ENCODE measurements at places on chromosomes 7 and 10. TPM values are rescaled to one million over a fixed set of nuclear protein-coding genes. Genes with fewer than 3 reads are reported as not detected.

Gene ST8SIA6
- total RNA-seq = 3.6 TPM

Gene ACTA2
- 1,897 TPM for total RNA-seq

Gene CYTH3
- total RNA-seq = 30.2 TPM

Gene CYP26A1
- not detected for total RNA-seq

Gene LRRN3
- total RNA-seq = 9.9 TPM

Gene CTAGE8
- total RNA-seq = 0.71 TPM

Gene EBF3
- total RNA-seq = 10.1 TPM

Gene UCN3
- not detected for total RNA-seq

Gene IDI2
- not detected for total RNA-seq

- DNase-seq = no peak
Measured at GRCh38 chr7:1681581-1681980, 11.5 kb downstream of the ELFN1 start.

GRCh38 chr10:100653957-100654781 lies 91.2 kb upstream of the PAX2 start:
- DNase-seq = no peak

- peak; percentile 36 for DNase-seq
Measured at GRCh38 chr7:3065724-3066143, 22.1 kb upstream of the CARD11 start.

DNA sequence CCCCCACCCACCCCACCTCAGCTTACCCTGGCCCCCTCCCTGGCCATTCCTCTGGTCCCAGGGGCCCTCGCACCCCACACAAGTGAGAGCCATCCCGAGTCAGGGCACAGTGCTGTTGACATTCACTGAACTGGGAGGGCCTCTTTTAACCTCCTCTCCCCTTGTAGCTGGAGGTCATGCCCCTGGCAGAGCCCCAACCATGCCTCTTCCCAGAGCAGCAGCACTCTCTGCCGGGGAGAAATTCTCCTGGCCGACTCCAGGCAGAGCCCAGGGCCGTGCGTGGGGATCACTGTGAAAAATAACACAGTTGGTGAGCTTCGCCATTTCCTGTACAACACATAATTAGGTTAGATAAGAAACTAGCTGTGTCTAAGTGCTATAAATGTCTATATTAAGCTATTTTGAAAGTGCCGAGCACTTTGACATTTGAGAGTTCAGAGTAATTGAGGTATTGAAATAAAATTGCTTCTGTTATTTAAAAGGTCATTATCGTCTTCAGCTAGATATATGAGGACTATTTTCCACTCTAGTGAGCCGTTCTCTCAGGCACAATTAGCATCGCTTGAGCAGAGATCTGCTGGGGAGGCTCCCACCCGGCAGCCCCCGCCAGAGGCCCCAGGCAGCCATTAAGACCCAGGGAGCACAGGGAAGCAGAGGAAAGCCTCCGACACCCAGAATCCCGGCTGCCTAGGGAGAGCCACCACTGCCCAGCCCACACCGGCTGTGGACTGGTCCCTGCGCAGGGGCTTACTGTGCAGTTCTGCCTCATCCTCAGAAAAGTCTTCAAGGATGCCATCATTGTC lies 62.4 kb upstream of the LRRC18 start:
- DNase-seq = peak; percentile 58

DNA sequence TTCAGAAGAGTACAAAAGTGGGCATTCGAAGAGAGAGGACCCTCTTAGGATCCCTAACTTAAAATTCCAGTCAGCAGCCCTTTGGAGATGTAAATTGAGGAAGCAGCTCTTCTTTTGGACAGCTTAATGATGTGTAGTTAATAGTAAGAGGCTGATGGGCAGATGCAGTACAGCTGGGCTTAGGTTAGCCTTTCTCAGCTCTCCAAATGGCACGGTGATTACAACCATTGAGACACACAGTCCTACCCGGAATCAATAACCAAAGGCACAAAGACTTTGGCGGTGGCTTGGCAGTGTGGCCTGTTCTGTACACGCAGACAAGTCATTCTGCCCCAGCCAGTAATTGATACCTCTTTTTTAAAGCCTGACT lies 26.8 kb downstream of the GAD2 start:
- DNase-seq = no peak

GRCh38 chr7:19016140-19016539 lies 101.3 kb downstream of the TWIST1 start:
- no peak for DNase-seq

GRCh38 chr7:94761451-94761850 lies 105.5 kb upstream of the SGCE start:
- DNase-seq = no peak

DNA sequence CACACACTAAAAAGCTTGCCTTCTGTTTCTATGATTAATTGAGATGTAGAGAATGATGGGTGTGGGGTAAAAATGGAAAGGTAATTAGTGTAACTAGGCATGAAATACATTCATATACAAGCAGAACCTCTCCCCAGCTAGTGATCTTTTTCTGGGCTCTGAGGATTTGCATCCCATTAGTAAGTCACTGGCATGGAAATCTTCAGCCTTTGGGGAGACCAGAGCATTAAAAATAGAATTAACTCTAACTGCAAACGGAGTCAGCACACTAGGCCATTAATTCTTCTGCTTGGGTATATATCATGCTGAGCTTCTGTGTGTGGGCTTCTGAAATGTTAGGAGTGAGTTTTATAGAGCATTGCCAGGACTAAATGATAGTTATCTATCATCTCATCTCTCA lies 128.9 kb downstream of the HDAC9 start:
- no peak for DNase-seq

DNA sequence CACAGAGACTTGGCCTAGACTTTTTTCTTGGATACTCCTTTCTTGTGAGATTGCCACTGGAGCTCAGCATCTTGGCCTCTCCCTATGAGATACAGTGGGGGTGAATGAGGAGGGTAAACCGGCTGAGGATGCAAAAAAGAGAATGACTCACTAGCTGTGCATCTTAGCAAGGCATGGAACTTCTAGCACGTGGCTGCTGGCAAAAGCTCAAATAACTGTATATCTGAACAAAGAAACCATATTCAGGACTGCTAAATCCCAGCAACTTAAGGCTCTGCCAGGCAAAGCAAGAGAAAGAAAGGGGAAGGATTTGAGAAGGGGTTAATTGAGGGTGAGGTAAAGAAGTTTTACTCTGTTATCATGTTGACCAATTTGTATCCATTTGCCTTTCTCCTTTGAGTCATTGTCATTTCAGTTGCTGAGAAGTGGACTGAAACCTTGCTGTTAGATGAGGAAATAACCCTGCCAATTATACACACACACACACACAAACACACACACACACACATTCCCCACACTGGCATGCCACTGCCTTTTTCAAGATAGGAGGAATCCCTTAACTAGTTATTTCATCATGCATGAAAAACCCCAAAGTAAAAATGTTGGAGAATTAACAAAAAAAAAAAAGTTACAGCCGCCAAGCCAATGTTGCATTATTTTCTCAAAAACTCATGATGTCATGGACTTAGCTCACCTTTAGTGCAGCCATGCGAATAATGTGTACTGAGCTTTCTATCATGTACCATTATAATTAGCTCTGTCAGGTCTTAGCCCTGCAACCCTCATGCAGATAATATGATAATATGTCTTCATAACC lies 997.3 kb downstream of the LRMDA start:
- no peak for DNase-seq

GRCh38 chr7:152937282-152937681 lies 177.7 kb downstream of the ACTR3B start:
- DNase-seq = no peak

DNA sequence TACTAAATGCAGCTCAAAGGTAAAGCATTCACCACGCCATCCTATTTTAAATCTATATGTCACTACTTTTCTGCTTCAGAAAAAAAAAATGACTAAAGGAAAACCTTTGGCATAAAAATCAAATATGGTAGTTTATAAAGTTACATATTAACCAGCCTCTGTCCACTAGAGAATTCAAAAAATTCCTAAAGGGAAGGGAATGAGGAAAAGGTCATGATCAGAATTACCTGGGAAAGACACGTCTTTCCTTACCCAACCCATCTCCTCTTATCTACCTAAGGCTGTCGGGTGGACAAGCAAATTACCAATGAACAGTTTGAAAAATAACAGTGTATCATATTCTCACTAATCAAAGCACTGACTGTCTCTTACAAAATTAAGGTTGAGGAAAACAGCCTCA lies 100.7 kb upstream of the TMEM106B start:
- no peak for DNase-seq

DNA sequence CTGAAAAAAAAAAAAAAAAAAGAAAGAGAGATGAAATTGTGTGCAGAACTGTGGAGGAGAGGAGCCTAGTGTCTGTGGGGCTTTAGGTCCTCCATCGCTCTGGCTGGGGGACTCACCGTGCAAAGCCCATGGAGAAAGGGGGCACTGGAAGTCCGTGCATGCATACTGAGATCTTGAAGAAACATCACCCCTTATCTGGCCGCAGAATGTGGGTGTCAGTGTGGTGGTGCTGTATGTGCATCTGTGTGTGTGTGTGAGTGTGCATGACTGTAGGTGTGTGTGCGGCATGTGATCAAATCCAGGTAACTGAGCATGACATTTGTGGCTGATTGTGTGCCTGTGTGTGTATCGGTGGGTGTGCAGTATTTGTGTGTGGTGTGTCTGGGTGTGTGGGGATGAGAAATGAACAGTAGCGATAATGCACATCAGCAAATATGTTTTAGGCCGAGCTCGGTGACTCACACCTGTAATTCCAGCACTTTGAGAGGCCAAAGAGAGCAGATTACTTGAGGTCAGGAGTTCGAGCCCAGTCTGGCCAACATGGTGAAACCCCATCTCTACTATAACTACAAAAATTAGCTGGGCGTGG lies 8.8 kb upstream of the CLDN3 start:
- DNase-seq = no peak

DNA sequence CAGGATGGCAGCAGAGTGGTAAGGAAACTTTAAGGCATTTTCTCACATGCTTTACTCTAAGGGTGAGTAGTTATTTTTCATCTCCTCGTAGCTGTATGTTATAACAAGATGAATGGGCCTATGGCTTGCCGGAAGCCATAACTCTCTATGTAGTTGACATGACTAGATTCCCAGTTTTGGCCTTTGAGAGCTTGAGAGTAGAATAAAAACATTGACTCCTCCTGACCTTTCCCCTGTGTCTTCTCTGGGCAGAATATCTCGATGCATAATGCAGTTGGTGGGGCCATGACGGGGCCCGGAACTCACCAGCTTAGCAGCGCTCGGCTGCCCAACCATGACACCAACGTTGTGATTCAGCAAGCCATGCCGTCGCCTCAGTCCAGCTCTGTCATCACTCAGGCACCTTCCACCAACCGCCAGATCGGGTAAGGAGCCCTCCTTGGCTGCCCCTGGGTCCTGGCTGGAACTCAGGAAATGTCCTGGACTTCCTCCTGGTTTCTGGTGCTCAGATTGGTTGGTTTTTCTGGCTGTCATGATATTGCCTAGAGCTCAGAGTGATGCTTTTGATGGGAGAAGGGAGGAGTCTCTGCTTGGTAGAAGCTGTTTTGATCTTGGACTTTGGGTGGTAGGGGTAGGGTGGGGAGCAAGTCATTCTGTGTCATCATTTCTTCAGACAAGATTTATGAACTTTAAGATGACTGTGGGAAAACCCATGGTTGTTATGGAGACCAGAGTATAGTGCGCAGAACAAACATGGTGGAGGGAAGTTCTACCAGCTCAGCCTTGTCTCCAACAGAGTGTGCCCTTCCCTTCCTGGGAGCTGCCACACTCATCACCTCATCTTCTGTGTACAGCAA lies 158.0 kb downstream of the CREB5 start:
- DNase-seq = no peak

GRCh38 chr10:128437786-128438345 lies 311.6 kb upstream of the MKI67 start:
- no peak for DNase-seq

DNA sequence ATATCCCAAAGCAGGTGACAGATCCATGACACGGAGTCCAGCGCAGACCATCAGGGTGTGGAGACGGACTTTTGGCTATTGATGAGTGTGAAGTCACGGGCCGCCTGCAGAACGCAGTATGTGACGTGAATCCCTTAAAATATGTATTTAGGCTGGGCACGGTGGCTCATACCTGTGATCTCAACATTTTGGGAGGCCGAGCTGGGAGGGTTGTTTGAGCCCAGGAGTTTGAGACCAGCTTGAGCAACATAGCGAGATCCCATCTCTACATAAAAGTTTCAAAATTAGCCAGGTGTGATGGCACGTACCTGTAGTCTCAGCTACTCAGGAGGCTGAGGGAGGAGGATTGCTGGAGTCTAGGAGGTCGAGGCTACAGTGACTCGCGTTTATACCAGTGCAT lies 1.9 kb upstream of the AMZ1 start:
- no peak for DNase-seq

DNA sequence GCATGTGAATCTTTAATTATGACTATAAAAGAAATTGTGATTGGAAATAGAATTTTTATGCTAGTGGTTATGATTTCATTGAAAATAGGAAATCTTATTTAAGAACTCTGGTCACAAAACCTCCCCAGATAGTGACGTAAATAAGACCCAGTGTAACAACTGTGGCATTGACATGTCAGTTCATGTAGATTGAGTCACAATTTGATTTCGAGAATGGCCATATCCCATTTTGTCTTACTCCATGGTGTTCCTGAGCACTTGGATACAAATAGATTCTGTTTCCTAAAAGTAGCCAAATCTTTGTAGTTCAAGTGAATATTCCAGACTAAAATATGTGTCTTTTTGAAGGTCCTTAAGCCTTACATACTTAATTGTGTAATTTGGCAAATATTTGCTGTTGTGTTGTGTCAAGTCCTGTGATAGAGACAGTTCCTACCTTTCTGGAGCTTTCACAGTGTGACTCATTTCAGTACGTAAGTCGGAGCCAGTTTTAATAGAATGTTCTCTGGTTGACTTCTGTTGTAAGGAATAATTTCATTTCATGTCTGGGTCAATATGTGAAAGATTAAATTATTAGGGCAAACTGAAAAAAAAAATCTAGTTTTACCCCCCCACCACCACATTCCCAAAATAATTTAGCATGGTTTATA lies 37.1 kb upstream of the TOMM7 start:
- no peak for DNase-seq

GRCh38 chr10:123103944-123104343 lies 31.8 kb upstream of the HMX3 start:
- no peak for DNase-seq

All from left cardiac atrium (tissue), 4 donors.